Kidney capillary endothelial cell (primary cell): ENCODE measurements at places on chromosomes 12 and 14.

DNA sequence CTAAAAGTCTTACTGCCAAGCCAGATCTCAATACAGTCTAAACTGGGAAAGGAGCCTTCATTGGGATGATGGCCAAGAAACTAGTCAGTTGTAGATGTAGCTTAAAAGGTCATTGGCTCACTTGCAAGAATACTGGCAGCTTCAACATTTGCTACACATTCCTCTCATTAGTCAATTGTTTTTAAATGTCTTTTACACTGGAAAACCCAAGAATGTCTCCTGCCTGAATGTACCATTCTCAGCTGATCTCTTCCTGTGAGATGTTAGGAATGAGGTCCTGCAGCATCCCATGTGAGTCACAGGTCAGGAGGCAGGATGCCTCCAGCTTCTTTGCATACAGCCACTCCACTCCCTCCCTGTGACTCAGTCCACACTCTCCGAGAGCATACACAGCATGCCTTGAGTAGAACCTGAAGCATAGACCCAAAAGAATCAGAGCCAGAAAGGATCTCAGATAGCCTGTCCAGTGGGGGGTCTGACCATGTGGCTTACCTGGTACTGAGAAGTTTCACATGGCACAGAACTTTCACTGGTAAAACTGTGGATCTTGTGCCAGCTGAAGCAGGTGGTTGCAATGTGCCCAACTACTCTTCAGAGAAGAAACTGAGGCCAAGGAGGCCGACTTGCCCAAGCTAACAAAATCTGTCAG lies 56.0 kb upstream of the HECTD1 start:
- peak; percentile 97 for DNase-seq

DNA sequence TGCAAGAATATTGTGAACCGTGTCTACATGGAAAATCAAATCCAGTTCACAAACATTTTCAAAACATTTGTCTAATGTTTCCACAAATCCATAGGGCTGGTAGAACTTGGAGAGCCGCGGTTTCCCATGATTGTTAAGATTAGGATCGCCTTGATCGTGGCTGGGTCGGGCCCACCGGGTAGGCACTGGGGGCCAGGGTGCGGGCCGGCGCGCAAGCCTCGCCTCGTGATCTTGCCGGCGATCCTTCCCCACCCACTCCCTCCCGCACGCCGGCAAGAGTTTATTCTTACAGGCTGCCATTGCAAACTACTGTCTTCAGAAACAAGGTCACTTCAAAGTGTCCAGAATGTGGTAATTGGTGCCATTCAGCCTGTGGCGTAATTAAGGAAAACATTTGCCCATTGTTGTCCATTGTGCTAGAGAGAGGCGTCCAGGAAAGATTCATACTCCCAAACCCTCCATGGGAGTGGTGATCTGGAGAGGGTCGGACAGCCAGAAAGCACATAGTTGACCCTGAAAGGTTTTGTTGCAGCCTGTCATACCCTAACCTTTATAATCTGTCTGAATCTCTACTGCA lies 95.5 kb downstream of the BORCS5 start:
- DNase-seq = no peak

DNA sequence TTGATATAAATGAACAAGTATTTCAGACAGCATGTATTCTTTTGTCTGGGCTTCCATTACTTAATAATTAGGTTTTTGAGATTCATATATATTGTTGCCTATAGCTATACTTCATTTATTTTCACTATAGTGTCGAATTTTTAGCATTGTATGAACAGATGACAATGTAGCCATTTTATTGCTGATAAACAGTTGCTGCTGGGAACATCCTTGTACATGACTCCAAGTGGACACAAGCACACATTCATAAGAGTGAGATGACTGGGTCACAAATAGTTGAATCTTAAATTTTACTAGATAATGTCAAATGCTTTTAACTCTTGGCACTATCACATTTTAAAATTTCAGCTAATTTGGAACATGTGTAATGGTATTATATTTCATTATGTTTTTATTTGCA lies 19.3 kb upstream of the PHC1 start:
- no peak for DNase-seq

DNA sequence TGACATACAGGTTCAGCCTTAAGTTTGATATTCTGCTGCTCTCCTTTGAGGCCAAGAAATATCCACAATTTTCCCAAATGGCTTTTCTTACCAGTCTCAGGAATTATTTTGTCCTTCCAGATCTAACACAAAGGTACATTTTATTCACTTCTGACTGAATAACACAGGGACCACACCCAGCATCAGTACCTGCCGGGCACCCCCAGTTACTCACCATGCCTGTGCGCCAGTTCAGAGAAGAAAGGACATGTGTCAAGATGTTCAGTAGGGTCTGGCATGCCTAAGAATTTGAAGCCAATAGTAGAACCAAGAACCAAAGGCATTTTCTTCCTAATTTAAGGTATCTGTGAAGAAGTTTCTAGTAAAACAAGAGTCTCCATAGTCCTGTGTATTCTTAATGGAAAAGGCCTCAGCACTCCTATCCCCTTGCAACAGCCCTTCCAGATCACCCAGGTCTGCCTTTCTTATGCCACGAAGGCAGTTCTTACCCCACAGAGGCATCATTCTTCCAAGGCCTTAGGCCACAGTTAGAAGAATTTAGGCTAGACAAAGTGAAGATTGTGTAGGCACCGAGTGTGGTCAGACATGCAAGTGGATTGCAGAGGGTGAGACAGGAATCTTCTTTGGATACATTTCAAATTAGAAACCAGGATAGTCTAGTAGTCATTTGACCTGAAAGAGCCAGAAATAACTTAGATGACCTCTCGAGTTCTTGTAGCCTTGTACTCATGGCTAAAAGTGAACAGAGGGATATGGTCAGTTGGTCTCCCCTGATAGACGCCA lies 140.1 kb upstream of the HIF1A start:
- no peak for DNase-seq

- DNase-seq = no peak
Measured at GRCh38 chr12:109793411-109793810, 39.8 kb downstream of the TRPV4 start.

DNA sequence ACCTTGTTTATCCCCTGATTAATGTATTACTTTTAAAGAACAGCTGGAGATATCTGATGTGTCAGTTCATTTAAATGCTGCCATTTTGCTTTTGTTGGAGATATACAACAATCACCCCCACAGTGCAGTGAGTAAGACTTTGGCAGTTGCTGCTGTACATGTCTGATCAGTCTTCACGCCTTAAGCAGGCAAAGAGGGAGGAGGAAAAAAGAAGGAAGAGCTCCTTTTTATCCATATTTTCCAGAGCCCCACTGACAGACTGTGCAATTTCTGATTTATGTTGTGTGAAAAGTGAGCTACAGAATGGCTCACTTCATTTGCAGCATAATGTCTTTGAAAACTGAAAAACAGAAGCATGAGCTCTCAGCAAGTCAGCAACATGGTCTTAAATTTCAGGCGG lies 319.7 kb upstream of the LRIG3 start:
- DNase-seq = no peak

GRCh38 chr12:57760347-57760982 lies 5.6 kb downstream of the MARCHF9 start:
- DNase-seq = no peak

DNA sequence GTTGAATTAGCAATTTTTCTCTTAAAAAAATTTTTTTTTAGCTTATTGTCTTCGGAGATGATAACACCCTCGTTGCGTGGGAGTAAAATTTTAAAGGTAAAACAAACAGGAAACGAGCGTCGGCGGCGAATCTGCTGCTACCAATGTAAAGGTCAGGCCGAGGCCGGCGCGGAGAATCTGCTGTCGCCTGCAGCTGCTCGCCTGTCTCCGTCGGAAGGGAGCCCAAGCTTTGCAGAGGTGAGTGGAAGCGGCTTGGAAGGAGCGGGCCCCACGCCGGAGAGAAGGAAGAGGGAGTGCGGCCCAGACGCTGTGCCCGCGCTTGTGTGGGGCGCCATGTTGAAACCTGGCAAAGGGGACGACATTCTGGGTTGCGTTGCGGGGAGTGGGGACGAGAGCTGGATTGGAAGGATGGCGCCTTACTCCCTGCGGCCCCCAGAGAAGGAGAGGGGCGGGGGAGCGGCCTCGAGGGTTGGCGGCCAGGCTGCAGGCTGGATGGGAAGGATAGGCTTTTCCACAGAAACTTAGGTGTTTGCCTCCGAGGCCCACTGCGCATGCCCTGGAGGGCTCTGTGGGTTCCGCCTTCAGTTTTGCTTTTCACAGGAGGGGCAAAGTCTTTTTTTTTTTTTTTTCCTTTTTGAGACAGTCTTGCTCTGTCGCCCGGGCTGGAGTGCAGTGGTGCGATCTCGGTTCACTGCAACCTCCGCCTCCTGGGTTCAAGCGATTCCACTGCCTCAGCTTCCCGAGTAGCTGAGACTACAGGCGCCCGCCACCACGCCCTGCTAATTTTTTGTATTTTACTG lies at the start of gene SNRNP35:
Gene SNRNP35, plus strand, starts transcription at position 160 of the 800 bp plus-strand sequence. CDS start 7,402 bp downstream, outside the sequence.
- DNase-seq = peak; percentile 69

GRCh38 chr12:114694436-114695304 lies 10.7 kb upstream of the TBX3 start:
- no peak for DNase-seq

- DNase-seq = no peak
Measured at GRCh38 chr12:52187640-52188039, 4.2 kb downstream of the KRT80 start.

GRCh38 chr14:76465664-76466063 lies 89.7 kb downstream of the ESRRB start:
- DNase-seq = no peak

- no peak for DNase-seq
Measured at GRCh38 chr12:40158592-40159111, 52.8 kb upstream of the SLC2A13 start.

GRCh38 chr12:5581019-5581418 lies 149.1 kb downstream of the NTF3 start:
- DNase-seq = no peak

- no peak for DNase-seq
Measured at GRCh38 chr12:130667421-130667960, 48.6 kb downstream of the RIMBP2 start.

GRCh38 chr12:38601949-38602348 lies 285.4 kb downstream of the ALG10B start:
- no peak for DNase-seq
